ENCODE measurements at places on chromosomes 1 and 21. TPM values are rescaled to one million over a fixed set of nuclear protein-coding genes. Genes with fewer than 3 reads are reported as not detected.

Gene TNFRSF8
- under 0.01 TPM for total RNA-seq

Gene LCE1B
- total RNA-seq = not detected

Gene KNCN
- total RNA-seq = not detected

Gene TMPRSS3
- not detected for total RNA-seq

Gene CLEC20A
- total RNA-seq = under 0.01 TPM

Gene KRTAP10-11
- not detected for total RNA-seq

Gene IGSF8
- total RNA-seq = 19.9 TPM

Gene HSD3B1
- not detected for total RNA-seq

Gene FAM177B
- total RNA-seq = not detected

Gene SLC9C2
- total RNA-seq = not detected

Gene SPRR4
- not detected for total RNA-seq

Gene TMIGD3
- total RNA-seq = 0.29 TPM

Gene REG4
- not detected for total RNA-seq

Gene GSTM5
- 2.1 TPM for total RNA-seq

Gene ELF3
- under 0.01 TPM for total RNA-seq

Gene SLC2A5
- 22.4 TPM for total RNA-seq

Gene HSPB7
- total RNA-seq = 4.1 TPM
